ENCODE measurements at places on chromosomes 4 and X. TPM values are rescaled to one million over a fixed set of nuclear protein-coding genes. Genes with fewer than 3 reads are reported as not detected.

DNA sequence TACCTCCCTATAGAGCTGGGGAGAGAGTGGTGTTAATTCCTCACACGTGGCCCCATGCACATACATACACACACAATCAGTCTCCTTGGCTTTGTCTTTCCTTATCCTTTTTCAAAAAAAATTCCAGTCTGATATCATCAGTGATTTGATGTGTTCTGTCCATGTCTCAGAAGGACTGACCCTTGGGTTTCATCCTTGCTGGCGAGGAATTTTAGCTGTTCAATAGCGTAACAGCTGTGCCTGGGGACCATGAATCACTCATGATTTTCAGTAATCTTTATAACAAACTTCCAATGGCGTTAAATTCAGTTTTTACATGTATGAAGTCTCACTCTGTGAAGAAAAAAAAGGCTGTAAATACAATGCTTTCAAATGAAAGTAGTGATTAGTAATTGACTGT lies 204.6 kb downstream of the RBMX2 start:
- H3K27ac ChIP-seq, result no peak overlapping the region
- DNase-seq, result no peak
- no peaks in the 10 kb centered on the region for H3K27me3 ChIP-seq
- no peak overlapping the region for H3K4me3 ChIP-seq

Gene SPANXA1
- not detected for total RNA-seq

DNA sequence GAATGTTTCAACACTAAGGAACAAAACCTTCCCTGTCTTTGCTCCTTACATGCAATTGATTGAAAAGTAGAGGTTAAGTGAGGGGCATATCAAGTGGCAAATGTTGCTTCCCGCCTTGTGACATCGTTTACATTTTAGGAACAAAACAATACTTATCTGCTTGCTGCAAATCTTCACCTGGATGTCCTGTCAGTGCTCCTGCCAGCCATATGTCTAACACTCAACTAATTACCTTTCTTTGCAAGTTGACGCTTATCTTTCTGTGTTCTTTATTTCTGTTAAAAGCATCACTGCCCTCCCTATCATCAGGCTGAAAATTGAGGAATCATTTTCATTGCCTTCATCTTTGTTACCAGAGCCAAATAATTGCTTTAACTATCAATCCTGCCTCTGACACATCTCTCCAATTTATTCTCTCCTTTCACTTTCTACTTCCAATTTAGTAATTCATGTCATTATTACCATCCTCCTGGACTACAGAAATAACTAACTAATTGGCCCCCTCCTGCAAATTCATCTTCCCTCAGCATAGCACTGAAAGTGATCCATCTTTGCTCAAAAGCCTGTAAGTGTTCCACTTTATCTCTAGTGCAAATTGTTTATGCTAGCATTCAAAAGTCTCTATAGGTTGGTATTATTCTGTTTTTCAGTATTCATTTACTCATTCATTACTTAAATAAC lies 298.7 kb upstream of the ATOH1 start:
- DNase-seq, result no peak
- H3K27me3 ChIP-seq, result no peaks in the 10 kb centered on the region
- no peaks in the 10 kb centered on the region for H3K4me1 ChIP-seq
- H3K36me3 ChIP-seq, result no peaks in the 10 kb centered on the region

Gene COX7B2
- total RNA-seq, result not detected

DNA sequence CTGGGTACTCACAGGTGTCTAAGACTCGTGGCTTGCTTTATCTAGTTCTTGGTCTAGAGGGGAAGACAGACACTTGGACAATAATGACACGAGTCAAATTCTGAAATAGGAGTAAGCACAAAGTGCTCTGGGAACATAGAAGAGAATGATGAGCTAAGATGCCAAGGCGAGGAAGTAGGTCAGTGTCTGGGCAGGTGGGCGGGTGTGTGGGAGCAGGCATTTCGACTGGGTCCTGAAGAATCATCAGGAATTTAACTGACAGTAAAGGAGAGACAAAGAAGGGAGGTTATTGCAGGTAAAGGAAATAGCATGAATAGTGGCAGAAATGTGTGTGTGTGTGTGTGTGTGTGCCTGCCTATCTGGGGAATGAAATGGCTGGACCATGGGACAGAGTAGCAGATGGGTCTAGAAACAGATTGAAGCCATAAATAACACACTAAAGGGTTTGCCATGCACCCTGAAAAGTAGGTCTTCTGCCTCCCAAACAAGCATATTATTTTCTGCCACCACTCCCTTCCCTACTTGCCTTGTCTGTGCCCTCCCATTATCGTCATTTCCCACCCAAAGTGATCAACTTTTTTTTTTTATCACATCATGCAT lies 58.4 kb upstream of the SLC25A43 start:
- DNase-seq, result no peak
- H3K27ac ChIP-seq, result no peak overlapping the region
- no peak overlapping the region for H3K4me3 ChIP-seq
- no peaks in the 10 kb centered on the region for H3K4me1 ChIP-seq

Gene EDA2R
- total RNA-seq, result 2.9 TPM

GRCh38 chr4:31585503-31585902 lies 865.3 kb downstream of the PCDH7 start:
- no peaks in the 10 kb centered on the region for H3K27me3 ChIP-seq
- no peak overlapping the region for H3K4me3 ChIP-seq
- no peaks in the 10 kb centered on the region for H3K36me3 ChIP-seq
- H3K27ac ChIP-seq, result no peak overlapping the region
- no peak for DNase-seq
- H3K4me1 ChIP-seq, result no peaks in the 10 kb centered on the region

Gene CXCL9
- not detected for total RNA-seq

Gene TRIM60
- not detected for total RNA-seq

GRCh38 chr4:159002950-159003349 lies 99.9 kb upstream of the RAPGEF2 start:
- H3K27ac ChIP-seq, result no peak overlapping the region
- peaks cover 7% of the 10 kb centered on the region for H3K27me3 ChIP-seq
- DNase-seq, result no peak
- no peak overlapping the region for H3K4me3 ChIP-seq
- no peaks in the 10 kb centered on the region for H3K36me3 ChIP-seq
- H3K4me1 ChIP-seq, result peaks cover 9% of the 10 kb centered on the region

Gene NPY5R
- not detected for total RNA-seq

DNA sequence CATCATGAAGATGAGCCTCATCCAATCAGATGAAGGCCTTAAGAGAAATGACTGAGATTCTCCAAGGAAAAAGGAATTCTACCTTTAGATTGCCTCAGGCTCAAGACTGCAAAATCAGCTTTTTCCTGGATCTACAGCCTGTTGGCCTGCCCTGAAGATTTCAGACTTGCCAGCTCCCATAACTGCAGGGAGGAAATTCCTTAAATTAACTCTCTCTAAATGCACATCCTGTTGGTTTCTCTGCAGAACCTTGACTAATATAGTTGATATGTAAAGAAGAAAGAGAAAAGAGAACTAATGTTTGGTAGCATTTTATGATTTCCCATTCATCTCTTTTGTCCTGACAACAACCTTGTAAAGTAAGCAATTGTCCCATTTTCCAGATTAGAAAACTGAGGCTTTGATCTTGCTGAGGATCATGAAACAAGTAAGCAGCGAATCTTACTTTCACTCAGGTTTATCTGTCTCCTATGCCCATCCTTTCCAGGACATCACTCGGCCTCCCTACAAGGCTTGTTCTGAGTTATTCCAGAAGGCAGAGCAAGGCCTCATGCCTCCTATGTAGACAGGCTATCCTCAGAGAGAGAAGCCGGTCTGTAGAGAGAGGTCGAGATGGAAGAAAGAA lies 115.0 kb upstream of the LDB2 start:
- peaks cover 2% of the 10 kb centered on the region for H3K27me3 ChIP-seq
- no peak overlapping the region for H3K27ac ChIP-seq
- no peak for DNase-seq

DNA sequence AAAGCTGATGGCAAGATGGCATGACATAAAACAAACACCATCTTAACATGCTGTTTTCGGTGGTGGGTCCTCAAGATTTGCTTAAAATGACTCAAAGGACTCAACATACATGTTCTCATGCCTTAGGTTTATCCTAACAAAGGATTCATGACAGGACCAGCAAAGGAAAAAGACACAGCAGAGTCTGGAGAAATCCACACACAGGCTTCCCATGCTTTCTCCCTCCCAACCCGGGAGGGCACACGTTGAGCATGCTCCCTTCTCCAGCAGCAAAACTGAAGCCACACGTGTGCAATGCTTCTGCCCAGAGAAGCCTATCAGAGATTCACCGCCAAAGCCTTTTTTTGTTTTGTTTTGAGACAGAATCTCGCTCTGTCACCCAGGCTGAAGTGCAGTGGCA lies 39.9 kb downstream of the SAT1 start:
- H3K27me3 ChIP-seq, result no peaks in the 10 kb centered on the region
- H3K4me3 ChIP-seq, result no peak overlapping the region
- no peak overlapping the region for H3K27ac ChIP-seq
- no peaks in the 10 kb centered on the region for H3K36me3 ChIP-seq
- DNase-seq, result no peak

GRCh38 chr4:3285558-3286334 lies 7.1 kb upstream of the RGS12 start:
- H3K4me1 ChIP-seq, result peaks cover 4% of the 10 kb centered on the region
- peaks cover 23% of the 10 kb centered on the region for H3K27me3 ChIP-seq
- no peaks in the 10 kb centered on the region for H3K36me3 ChIP-seq

DNA sequence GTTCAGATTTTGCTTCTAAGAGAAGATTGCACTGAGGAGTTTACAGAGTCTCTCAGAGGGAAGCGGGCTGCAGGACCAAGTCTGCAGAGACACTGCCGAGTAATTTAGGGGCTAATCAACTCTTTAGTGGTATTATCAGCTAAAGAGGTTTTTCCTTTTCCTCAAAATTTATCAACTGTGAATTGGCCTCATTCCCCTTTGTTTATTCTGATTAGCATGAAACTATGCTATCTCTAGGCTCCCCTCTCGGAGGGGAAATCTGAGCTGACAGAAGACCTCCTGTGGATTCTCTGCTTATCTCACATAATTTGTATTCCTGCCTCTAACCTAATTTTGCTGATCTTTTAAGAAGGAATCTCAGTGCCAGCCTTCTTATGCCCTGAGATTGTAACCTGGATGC lies 201.0 kb downstream of the DCTD start:
- H3K4me1 ChIP-seq, result no peaks in the 10 kb centered on the region
- H3K36me3 ChIP-seq, result no peaks in the 10 kb centered on the region
- no peak overlapping the region for H3K4me3 ChIP-seq
- H3K27ac ChIP-seq, result no peak overlapping the region
- no peak for DNase-seq
- H3K27me3 ChIP-seq, result peaks cover 2% of the 10 kb centered on the region

DNA sequence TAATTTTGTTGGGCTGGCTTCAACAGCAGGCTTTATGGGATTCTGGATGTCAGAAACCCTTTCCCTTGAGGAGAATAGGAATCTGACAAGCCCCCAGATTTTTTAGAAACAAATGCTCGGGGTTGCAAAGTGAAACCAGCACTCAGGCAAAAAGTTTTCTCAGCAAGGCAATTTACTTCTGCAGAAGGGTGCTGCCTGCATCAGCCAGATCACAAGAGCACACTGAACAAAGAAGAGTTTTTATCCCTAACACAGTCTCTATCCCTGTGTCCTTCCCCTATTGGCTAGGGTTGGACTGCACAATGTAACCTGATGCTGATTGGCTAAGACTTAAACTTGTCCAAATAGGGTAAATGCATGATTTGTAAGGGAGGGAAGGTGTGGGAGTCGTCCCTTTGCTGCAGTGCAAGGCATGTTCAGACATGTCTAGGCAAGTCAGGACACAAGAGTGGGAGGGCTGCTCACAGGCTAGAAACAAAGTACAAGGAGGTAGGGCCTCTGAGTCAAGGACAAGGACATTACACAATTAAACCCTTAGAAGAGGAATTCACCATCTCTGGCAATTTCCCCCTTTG lies 175.8 kb downstream of the CCNG2 start:
- DNase-seq, result no peak
- no peak overlapping the region for H3K27ac ChIP-seq
- H3K36me3 ChIP-seq, result no peaks in the 10 kb centered on the region

Gene TLR3
- 0.70 TPM for total RNA-seq

DNA sequence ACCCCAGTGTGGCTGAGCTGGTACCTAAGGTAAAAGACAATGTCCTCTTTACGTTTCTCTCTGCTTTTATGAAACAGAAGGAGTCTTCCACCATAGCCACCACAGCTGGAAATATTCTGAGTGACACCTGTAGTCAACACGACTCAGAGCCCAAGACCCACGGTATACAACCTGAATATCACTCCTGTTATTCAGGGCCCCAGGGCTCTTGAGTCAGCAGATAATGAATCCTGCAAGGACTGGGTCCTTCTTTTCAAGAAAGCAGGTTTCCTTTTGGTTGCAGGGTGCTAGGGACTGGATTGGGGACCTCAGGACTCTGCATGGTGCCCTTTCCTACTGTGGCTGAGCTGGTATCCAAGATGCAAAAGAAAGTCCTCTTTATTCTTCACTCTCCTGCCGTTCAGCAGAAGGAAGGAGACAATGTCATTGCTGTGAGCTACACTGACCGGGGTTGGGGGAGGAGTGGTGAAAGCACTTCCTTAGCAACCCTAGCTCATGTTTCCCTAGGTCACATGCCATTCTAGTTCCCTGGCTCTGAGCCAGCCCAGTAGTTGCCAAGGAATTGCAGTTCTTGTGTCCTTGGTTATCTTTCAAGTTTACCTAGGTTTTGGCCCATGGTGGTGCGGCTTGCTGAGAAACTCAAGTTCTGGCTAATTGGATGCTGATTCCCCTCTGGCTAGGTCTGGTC lies 23.7 kb upstream of the UNC5C start:
- H3K27me3 ChIP-seq, result no peaks in the 10 kb centered on the region
- no peaks in the 10 kb centered on the region for H3K4me1 ChIP-seq
- H3K4me3 ChIP-seq, result no peak overlapping the region
- H3K27ac ChIP-seq, result no peak overlapping the region
- no peaks in the 10 kb centered on the region for H3K36me3 ChIP-seq

Gene TEX11
- not detected for total RNA-seq

GRCh38 chr4:100926039-100926717 lies 408.4 kb upstream of the EMCN start:
- DNase-seq, result no peak

Gene PAK3
- not detected for total RNA-seq

Gene SASH3
- total RNA-seq, result 286 TPM

GRCh38 chrX:129058405-129058804 lies 464.9 kb downstream of the SMARCA1 start:
- no peaks in the 10 kb centered on the region for H3K27me3 ChIP-seq
- no peaks in the 10 kb centered on the region for H3K36me3 ChIP-seq
- DNase-seq, result no peak
- no peak overlapping the region for H3K4me3 ChIP-seq
- H3K27ac ChIP-seq, result no peak overlapping the region

DNA sequence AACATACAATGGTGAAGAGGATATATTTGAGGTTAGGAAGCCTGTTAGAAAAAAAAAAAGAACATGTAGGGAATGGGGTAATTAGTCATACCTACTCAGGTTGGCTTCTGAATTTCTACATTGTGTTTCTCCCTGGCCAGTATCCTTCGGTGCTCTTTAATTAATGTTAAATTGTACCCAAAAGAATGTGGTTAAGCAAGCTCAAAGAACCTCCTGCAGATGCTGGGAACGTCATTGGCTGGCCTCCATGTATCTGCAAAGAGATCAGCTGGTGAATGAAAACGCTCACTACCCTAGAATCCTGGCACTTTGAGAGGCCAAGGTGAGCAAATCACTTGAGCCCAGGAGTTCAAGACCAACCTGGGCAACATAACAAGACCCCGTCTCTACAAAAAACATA lies 942.3 kb upstream of the PRKX start:
- no peaks in the 10 kb centered on the region for H3K27me3 ChIP-seq
- H3K27ac ChIP-seq, result no peak overlapping the region
- no peaks in the 10 kb centered on the region for H3K36me3 ChIP-seq
- H3K4me1 ChIP-seq, result no peaks in the 10 kb centered on the region

All from activated CD8-positive, alpha-beta T cell treated with anti-CD3 and anti-CD28 coated beads, Interleukin-2, amount 10 ng/mL, durations not matched to agents 7 days and 5 days (primary cell).